ENCODE measurements at places on chromosomes 1 and 21.

- DNase-seq = no peak
Observed at GRCh38 chr1:201025571-201026002, 2.1 kb upstream of the KIF21B start.

- DNase-seq = no peak
Observed at GRCh38 chr1:117013309-117013858, 11.8 kb downstream of the CD101 start.

DNA sequence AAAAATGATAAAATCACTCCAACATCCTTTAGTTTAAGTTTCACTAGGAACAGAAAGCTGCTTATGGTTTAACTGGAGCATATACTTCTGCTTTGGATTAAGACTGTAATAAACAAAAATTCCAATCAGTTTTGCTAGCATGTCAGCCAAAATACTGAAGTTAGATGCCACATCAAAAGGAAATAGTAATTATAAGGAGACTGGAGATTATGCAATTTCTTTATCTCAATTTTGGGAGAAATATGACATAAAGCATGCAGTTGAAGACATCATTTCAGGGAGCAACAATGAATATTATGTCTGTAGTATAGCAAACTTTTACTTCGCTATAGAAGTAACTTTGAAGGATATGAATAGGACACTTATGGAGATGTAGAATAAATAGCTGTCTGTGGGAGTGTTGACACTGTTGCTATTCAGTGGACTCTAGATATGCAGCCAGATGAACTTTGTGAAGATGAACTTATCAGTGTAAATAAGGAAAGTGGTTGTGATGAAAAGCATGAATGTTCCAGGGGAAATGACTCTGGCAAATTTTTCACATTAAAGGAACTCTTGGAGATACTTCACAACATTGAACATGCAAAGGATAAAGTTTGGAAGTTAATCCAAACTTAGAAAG lies 107.8 kb downstream of the RABGAP1L start:
- no peak for DNase-seq

GRCh38 chr1:29712284-29712651 lies 475.9 kb downstream of the PTPRU start:
- no peak for DNase-seq

DNA sequence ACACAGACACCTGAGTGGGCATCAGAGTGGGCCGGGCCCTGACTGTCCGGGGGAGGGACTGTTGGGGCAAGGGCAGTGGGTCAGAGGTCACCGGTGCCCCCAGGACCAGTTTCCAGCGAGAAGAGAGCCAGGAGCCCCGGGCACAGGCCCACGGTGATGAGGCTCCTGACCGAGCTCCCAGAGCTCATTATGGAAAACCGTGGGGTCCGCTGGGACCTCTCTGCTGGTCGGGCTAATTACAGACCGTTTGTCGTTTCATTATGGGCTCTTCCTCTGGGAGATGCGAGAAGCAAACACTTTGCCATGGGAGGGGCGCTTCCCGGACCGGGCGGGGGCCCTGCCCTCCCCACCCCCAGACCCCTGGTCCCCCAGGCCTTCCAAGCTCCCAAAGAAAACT lies 12.0 kb upstream of the TTLL10 start:
- DNase-seq = no peak

GRCh38 chr21:46063227-46063626 lies 34.7 kb upstream of the COL6A2 start:
- DNase-seq = no peak

- no peak for DNase-seq
Observed at GRCh38 chr1:37944816-37945215, 2.0 kb downstream of the INPP5B start.

DNA sequence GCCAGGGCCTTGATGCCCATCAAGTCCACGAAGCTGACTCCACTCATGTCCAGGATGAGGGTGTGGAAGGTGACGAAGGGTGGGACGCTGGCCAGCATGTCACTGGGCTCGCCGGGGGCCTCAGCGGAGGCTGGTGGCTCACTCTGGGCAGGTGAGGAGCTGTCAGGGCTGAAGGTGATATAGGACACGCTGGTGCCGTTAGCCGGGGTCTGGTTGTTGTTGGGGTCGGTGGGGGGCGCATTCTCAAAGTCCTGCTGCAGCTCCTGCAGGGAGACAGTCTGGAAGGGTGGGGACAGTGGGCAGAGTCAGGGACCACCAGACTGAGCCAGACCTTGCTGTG lies 21.7 kb downstream of the SLC26A9 start:
- no peak for DNase-seq

DNA sequence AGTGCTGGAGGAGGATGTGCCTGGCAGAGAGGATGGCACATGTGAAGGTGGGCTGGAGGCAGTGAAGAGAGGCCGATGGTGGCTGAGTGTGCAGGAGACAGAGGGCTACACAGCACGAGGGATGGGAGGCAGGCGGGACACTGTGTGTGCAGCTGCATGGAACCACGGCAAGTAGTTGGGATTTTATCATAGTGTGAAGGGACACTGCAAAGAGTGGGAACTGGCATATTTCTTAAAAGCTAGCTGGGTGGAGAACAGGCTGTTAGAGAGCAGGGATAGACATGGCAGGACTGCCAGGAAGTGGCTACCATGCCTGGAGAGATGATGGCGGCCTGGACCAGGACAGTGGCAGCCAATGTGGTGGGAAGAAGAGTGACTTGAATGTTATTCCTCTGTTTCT lies 102.4 kb upstream of the TLR5 start:
- no peak for DNase-seq

- DNase-seq = no peak
Observed at GRCh38 chr1:191699343-191699742, 458.9 kb upstream of the RGS18 start.

- no peak for DNase-seq
Observed at GRCh38 chr1:186078245-186078644, 296.8 kb downstream of the TPR start.

GRCh38 chr1:12047120-12047876 lies 15.8 kb upstream of the TNFRSF8 start:
- DNase-seq = peak; percentile 16

GRCh38 chr1:34625521-34626015 lies 129.3 kb upstream of the GJB5 start:
- DNase-seq = no peak

GRCh38 chr21:46371204-46372013 lies 47.5 kb downstream of the PCNT start:
- DNase-seq = no peak

- peak; percentile 69 for DNase-seq
Observed at GRCh38 chr1:37434292-37435225, 39.8 kb upstream of the ZC3H12A start.

GRCh38 chr1:9331016-9331415 lies 38.3 kb downstream of the SPSB1 start:
- DNase-seq = no peak
